HEK293T (cell line): ENCODE measurements at places on chromosomes 6 and 20.

- DNase-seq, result no peak
Observed at GRCh38 chr6:141028791-141029280, 1103.9 kb upstream of the GJE1 start.

- no peak for DNase-seq
Observed at GRCh38 chr6:123316733-123317323, 319.9 kb downstream of the TRDN start.

DNA sequence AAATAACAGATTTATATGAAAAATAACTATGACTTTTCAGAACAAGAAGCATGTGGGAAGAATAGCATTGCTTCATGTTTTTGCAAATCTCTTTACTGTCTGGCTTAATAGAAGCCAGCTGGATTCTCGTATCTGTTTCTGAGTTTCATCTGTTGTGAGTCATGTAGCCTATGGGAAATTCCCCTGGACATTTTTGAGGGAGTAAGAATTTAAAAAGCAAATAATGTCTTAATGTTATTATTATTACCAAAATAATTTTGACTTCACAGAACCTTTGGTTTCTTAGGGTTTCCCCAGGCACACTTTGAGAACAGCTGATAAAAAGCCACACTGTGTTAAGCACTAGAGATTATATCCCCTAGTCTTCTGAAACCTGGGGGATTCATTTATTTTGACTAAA, 75.8 kb downstream of the SYCP2L start:
- no peak for DNase-seq

GRCh38 chr20:1627200-1627550, 7.4 kb upstream of the SIRPB1 start:
- DNase-seq, result no peak

DNA sequence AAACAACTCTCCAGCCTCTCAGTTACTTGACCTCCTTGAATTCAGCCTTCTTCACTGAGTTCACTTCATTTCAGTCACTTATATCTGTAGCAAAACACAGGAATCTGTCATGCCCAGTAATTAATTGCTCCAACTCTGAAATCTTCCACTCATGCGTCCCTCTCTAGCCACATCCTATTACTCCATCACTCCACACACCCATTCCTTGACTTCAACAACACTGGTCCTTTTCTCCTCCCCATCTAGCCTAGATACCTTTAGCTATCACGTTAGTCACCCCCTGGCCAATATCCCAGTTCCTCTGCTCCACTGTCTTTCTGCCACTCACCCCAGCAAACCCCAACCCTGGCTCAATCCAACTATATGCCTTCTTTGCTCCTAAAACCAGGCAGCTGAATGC, 7.7 kb downstream of the ZHX3 start:
- no peak for DNase-seq

GRCh38 chr6:27839626-27840475, 72.3 kb downstream of the OR2B2 start:
- peak; percentile 16 for DNase-seq

DNA sequence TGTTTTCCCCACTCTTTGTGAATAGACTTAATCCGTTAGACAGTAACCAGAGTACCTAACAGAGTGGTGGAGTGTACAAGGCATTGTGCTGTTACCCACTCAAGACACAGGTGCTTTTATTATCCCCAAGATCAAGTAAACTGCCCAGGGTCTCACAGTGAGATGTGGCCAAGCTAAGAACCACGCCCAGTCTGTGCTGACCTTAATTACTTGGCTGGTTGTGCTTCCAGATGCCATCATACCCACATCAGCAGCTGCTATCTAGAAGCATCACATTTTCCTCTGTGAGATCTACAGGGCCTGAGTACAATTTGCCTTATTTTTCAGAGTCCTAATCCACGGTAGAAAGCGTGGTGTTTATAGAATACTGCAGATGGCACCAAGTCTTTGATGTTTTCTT, 70.3 kb downstream of the GFRA4 start:
- no peak for DNase-seq

DNA sequence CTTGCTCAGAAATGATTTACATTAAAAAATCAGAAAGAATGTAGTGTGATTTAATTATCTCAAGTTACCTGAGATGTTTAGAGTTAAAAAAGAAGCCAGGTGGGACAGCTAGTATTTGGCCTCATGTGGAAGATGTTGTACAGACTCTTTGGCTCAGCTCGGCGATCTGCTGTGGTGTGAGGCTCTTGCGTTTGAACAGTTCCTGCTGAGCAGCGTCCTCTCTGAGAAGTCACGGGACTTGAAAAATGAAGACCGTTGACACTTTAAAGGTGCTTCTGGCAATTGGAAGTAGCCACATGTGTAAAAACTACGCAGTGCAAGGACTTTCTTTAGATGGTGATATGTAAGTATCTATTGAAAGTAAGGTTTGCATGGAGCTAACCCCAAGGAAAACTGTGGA, 169.0 kb downstream of the BACH2 start:
- no peak for DNase-seq

DNA sequence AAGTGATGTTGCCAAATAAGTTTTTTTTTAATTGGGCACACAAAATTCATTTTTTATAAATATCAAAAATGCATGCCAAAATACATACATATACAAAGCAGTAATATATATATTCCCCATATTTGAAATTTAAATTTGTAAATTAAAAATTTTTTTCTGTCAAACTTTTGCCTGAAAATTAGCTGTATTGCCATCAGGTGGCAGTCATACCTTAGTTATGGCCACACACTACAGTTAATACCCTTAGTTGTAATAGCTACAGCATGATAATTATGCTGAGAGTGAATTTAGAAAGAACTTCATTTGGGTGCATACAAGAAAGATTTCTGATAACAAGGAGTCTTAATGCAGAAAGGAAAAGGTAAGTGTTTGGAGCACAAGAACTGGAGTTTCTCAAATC, 46.2 kb upstream of the SDHAF4 start:
- DNase-seq, result peak; percentile 20

- DNase-seq, result peak; percentile 23
Observed at GRCh38 chr6:105402090-105402938, 568 bp downstream of the PREP start.

- no peak for DNase-seq
Observed at GRCh38 chr20:57247292-57247965, 19.0 kb downstream of the BMP7 start.
